Heart right ventricle (tissue), 16 donors: ENCODE measurements at places on chromosomes 12 and 14. TPM values are rescaled to one million over a fixed set of nuclear protein-coding genes. Genes with fewer than 3 reads are reported as not detected.
A peak's percentile ranks its signal among the peaks of the same experiment; 100 is the strongest.

ERBB3 gene
- 4.5 TPM for total RNA-seq

EFS gene
- 1.7 TPM for total RNA-seq

RNU4-1 gene
- total RNA-seq: 3,423 TPM

CD27 gene
- not detected for total RNA-seq

C12orf42 gene
- total RNA-seq: 0.21 TPM

LMBR1L gene
- total RNA-seq: 35.2 TPM

KCNH5 gene
- not detected for total RNA-seq

RIN3 gene
- 13.6 TPM for total RNA-seq

FITM1 gene
- total RNA-seq: 132 TPM

PRKCH gene
- 17.3 TPM for total RNA-seq

NKX2-1 gene
- not detected for total RNA-seq

RHOJ gene
- 7.5 TPM for total RNA-seq

DAO gene
- total RNA-seq: not detected

OVCH1 gene
- total RNA-seq: not detected

DNA sequence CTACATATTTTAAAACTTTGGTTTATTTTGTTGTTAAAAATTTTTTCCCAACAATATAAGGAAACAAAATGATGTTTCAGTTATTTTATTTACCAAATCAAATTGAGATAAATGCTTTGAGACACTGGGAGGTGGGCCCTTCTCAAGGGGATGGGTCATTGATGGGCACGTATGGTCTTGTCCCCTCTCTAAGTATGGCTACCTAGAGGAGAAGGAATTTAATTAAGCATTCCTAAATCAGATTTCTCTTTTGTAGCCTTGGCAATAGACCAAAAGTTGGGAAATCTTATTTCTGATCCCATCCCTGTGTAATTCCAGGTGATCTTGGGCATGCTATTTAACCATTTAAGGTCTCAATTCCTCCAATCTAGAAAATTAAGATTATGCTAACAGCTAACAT, 79.0 kb downstream of the SCN8A start:
- no peak for DNase-seq

GRCh38 chr14:81605660-81606059, 72.0 kb upstream of the SEL1L start:
- no peak for DNase-seq

- DNase-seq: no peak
Observed at GRCh38 chr12:123816896-123817537, 54.9 kb downstream of the DNAH10 start.

DNA sequence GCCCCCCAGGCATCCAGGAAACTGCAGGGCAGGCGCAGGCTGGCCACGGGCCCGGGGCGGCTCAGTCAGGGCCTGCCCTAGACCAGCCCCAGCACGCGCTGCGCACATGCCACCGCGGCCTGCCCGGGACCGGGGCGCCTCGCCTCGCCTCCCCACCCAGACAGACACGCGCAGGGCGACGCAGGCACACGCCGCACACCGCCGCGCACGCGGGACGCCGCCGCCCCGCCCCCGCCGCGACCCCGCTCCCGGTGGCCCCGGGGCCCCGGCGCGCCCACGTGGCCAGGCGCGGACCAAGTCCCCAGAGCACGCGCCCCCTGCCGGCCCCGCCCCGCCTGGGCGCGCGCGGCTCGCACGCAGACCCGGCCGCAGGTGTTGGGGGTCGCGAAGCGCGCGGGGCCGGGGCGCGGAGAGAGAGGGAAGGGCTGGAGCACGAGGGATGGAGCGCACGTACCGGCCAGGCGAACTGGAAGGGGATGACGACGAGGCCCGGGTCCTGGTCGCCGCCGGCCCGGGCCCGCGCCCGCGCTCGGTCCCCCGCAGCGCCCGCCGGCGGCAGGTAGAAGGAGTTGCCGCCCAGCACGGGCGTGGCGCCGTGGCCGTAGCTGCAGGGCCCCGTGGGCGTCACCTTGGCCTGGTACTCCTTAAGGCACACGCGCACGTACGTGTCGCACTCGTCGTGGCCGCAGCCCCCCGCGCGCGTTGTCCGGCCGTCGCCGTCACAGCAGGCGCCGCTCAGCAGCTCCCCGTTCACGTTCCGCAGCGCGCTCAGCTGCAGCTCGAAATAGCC, 1.1 kb downstream of the JAG2 start:
- DNase-seq: no peak

DNA sequence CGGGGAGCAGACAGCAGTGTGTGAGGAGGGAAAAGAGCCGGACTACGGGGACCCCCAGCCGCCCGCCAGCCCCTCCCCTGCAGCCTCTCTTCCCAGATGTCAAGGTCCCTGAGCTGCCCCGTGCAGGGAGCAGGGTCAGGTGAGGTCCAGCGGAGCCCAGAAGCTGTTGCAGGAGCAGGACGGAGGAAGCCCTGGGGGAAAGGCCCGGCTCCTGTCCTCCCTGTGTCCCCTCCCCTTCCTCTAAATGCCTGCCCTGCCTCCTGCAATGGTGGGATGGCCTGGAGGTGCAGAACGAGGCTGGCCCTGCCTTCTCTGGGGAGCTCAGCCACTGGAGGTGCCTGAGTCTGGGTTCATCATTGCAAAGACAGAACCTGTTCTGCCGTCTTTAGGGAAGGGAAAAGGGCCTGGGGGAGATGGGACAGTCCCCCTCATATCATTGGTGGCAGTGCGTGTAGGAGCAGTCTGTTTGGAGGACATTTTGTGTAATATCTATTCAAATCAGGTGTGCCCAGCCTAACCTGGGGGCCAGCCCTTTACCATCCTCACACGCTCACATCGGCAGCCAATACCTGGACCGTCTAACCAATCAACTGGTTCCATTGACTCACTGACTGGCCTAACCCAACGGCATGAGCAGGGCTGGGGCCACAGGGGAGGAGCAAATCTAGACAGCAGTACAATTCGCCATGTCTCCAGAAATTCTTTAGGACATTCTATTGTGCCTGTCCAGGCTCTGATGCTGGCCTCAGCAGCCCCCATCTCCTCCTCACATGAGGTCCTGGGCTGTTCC, 364.1 kb upstream of the SFSWAP start:
- no peak for DNase-seq

- no peak for DNase-seq
Observed at GRCh38 chr12:120429368-120429767, 8.5 kb upstream of the COX6A1 start.

DNA sequence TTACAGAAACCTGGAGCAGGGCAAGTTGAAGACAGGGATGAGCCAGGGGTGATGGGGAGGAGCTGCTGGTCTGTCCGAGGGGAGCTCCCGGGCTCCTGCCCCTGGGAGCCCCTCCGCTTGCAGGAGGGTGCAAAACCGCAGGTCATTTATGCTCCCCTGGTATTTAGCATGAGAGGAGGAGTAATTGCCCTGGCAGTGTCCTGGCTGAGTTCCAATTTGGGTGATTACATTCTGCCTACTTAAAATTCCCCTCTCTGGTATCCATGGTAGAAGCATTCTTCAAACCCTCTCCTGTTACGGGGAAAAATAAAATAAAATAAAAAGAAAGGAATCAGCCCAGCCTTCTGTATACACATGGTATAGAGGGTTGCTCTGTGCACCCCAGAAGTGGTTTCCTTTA, 61.7 kb upstream of the VRK1 start:
- no peak for DNase-seq

DNA sequence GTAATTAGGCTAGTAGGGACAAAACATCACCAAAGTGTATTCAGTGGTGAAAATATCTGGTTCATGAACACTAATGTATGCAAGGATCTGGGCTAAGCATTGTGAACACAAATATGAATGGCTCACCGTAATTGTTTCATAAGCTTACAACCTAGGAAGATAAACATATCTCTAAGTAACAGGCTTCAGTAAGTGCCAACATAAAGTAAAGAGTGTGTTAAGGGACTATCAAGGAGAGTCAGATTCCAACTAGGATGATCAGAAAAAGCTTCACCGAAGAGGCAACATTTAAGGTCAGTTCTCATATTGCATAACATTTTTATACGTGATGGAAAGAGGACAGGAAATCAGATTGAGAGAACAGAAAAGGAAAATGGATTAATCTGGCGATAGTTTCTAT, 29.4 kb downstream of the ABCC9 start:
- no peak for DNase-seq

- no peak for DNase-seq
Observed at GRCh38 chr14:36428350-36428749, 91.7 kb downstream of the NKX2-1 start.

GRCh38 chr12:47742253-47742825, 16.3 kb downstream of the RAPGEF3 start:
- peak; percentile 45 for DNase-seq

- no peak for DNase-seq
Observed at GRCh38 chr12:92049403-92049802, 96.2 kb downstream of the BTG1 start.

DNA sequence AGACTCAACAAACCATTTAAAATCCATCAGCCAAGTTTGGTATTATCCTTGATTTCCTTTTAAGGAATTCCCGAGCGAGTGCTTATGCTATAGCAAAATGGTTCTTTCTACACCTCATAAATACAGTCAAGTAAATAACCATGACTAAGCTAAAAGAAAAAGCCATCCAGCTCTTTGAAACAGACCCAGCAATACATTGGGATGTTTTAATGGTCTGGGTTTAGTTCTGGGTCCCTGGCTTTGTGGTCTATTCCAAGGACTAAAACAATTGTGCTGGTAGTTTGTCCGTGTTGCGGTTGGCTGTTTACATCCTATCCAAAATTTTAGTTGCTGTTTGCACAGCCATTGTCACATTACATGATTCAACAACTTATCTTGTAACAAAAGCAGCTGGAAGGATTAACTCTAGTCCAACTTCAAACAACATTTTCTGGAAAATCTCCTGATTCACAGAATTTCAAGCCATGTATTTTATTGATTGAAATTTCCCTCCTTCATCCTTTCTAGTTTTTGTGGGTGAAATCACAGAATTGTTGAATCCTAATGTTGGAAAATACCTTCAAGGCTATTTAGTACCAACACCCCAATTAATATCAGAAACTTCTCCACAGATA, 19.6 kb downstream of the KLRB1 start:
- no peak for DNase-seq

GRCh38 chr12:27711317-27711682, 668 bp downstream of the MRPS35 start:
- DNase-seq: no peak

DNA sequence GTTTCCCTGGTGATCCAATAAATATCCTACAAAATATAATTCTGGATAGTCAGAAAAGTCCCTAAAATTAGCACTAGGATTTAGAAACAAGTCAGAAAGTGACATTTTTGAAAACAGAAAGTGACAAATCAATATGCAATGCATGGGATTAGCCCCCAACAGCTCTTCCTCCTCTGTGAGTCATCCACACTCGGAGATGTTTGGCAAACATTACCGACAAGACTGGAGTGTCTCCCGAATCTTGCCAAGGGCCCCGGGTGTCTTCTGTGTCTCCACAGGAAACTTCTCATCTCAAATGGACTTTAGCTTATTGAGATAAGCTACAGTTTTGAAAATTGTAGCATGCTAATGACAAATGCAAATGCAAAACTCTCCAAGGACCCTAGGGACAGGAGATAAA, 398.9 kb upstream of the CCDC196 start:
- no peak for DNase-seq

DNA sequence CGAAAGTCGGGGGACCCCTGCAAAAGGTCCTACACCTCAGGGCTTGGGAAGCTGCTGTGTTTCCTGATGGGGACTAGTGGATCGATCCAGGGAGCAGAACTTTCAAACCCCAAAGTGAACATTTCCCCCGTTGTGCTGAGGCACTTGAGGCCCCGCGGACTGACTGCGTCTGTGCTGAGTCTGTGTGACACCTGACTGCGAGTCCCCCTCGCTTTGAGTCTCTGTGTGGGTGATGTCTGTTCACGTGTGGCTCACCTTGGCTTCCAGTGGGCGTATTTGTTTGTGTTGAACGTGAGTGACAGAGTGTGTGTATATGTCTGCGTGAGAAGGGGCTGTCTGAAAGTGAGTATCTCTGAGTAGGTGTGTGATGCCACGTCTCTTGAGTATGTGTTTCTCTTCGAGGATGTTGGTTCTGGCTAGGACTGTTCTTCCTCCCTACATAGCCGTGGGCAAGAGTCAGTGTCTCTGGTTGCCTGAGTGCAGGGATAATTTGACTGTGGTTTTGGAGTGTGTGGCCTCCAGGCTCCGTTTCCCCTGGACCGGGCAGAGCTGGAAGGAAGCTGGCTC, 1.3 kb downstream of the TEAD4 start:
- no peak for DNase-seq

GRCh38 chr12:67855103-67855502, 134.1 kb upstream of the IFNG-AS1 start:
- DNase-seq: no peak

GRCh38 chr14:28766469-28766955, at the start of gene FOXG1:
Gene FOXG1 (plus strand): TSS chr14:28766787. CDS start chr14:28767280, 493 bp downstream.
- DNase-seq: no peak

- DNase-seq: no peak
Observed at GRCh38 chr12:107318556-107318805, 225.1 kb upstream of the CRY1 start.

GRCh38 chr14:90853116-90853515, 36.9 kb upstream of the TTC7B start:
- no peak for DNase-seq

GRCh38 chr14:104724981-104725771, 1.1 kb downstream of the ADSS1 start:
- DNase-seq: peak; percentile 76

DNA sequence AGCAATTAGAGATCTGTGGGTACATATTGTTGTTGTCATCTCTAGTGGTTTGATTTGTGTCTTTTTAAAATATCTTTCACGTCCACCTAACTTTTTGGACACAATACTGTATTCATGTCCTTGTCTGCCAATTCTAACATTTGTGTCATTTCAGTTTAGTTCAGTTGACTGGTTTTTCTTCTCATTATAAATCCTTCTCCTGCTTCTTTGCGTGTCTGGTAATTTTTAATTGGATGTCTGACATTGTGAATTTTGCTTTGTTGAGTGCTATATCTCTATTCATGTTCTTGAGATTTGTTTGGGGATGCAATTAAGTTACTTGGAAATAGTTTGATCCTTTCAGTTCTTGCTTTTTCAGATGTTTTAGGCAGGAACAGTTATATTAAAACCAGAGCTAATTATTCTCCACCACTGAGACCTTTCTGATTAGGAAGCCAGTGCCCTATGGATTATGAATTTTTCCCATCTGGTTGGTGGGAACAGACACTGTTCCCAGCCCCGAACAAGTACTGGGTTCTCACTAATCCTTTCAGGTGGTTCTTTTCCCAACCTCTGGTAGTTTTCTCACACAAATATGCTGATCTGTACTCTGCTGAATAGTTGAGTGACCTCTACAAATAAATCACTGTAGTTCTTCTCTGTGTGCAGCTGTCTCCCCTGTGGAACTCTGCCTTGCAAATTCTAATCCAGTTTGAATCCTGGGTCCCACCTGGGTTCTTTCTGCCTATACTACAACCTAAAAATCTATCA, 91.1 kb upstream of the DYNC1H1 start:
- no peak for DNase-seq

DNA sequence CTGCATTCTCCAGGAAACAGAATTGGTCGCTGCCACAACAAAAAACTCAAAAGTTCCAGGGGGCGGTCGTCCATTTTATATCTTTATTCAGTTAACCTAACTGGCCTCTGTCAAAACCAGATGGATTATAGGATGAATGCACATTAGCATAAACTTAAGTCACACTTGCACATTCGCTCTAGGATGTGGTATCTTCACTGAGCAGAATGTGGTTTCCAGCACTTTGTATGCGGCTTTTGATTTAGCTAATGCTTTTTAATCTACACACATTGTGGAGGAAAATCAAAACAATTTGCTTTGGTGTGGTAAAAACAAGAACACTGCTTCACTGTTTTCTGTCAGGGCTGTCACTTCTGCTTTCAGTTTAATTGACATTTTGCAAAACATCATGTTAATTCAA, 4.5 kb downstream of the TAS2R50 start:
- DNase-seq: no peak

- no peak for DNase-seq
Observed at GRCh38 chr12:121003650-121004049, 12.6 kb downstream of the C12orf43 start.

- DNase-seq: peak; percentile 18
Observed at GRCh38 chr12:80269803-80270552, 170.6 kb downstream of the OTOGL start.
